AML-193 (cell line): ENCODE measurements at places on chromosomes 2 and 18.

- no peak for DNase-seq
Observed at GRCh38 chr2:156385242-156385641, 50.9 kb upstream of the GPD2 start.

GRCh38 chr2:110805894-110806452, 73.6 kb downstream of the ACOXL start:
- DNase-seq = no peak

DNA sequence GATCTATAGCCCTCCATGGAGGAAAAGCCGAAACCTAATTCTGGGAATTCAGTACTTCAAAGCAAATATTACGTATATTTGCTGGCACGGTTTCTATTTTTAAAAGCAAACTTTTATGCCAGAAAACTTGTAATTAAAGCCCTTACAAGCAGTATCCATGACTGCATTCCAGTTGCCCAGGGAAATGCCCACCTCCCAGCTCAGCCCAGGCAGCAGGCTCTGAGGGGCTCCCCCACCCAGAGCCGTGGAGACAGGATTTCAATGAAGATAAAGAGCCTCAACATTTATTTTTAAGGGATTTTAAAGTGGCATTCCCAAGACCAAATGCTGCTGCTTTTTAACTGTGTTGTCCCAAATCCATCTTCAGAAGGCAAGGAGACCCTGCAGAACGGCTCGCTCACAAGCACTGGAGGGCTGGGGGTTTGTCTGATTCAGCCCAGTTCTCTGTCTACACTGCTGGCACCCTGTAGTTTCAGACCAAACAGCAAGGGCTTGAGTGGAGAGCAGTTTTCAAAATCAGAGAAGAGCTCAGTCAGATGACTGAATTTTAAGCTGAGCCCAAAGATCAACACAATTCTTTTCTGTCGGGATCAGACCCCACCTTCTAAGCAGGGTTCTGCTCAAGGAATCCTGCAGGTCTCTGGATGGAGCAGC, 105.1 kb downstream of the KCNF1 start:
- DNase-seq = no peak

GRCh38 chr2:66495788-66496640, 61.1 kb downstream of the MEIS1 start:
- DNase-seq = no peak

DNA sequence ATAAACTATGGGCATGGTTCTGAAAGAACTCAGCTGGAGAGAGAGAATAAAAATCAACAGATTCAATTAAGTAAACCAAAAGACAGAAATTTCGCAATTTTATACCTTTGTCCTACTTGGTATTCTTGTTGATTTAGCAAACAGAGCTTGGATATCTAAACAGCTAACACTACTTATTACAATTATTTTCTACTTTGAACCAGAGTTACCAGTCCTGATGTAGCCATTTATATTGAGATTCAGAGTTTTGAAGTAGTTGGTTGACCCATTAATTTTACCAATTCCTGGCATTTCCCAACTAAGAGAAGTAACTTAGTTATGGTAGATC, 48.9 kb downstream of the ASXL2 start:
- no peak for DNase-seq

DNA sequence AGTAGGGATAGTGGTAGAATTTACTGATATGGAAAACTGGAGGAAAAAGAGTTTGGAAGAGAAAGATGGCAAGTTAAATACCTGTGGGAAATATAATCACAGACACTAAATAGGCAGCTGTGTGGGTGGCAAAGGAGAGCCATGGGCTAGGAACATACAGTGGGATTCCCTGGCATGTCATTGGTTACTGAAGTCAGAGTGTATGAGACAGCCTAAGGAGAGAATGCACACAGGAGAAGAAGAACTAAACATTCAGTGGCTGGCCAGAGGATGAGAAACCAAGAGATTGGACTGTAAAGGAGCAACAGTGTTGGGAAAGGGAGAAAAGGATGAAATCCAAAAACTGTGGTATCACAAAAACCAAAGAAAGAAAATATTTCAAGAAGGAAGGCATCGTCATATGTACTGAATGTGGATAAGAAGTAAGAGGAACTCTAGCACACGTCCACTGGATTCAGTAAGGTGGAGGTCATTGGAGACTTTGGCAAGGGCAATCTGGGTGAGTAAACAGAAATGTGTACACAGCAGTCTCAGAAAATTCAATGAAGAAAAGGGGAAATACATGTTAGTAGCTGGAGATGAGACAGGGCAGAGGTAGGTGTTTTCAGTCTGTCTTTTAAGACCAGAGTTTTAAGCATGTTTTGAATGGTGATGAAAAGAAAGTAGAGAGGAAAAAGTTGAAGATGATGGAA, 83.3 kb downstream of the SPIRE1 start:
- DNase-seq = no peak

GRCh38 chr2:16318474-16319195, 347.0 kb downstream of the CYRIA start:
- DNase-seq = no peak

- DNase-seq = no peak
Observed at GRCh38 chr2:203737360-203737759, 30.9 kb downstream of the CD28 start.

- DNase-seq = no peak
Observed at GRCh38 chr2:231708773-231709635, 679 bp downstream of the PTMA start.

DNA sequence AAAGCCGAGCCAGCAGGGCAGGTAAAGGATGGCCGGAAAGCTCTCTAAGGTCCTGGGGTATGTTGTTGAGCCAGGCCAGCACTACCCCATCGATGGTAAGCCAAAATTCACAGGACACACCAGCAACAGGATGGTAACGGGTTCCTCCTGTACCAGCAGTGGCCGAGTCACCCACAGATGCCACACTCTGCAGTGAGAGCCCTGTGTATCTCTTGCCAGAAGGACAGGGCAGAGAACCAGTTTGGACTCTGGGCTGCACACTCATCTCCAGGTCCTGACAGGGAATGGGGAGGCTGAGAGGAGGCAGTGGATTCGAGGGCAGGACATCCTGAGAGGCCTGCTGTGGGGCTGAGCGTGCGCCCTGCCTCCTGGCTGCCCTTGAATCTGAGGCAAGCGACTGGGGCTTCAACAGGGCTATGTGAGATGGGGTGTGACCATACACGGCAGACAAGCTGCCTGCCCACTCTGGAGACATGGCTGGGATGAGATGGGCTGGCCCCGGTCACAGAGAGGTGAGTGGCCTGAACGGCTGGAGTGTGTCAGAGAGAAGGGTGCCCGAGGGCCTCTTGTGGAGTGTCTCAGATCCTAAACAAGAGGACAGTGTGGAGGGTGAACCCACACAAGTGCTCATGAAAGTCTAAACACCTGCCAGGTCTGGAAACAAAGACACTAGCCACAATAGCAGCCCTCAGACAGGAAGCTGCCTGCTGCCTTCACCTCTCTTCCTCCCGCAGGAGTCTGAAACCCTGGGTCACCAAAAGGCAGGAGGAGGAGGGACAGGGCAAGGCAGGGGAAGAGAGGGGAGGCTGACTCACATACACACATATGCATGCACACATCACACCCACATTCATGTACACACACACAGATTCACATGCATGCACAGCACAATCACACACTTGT, 182.3 kb downstream of the LOXHD1 start:
- DNase-seq = no peak

GRCh38 chr18:54968807-54969206, 9.5 kb upstream of the CCDC68 start:
- no peak for DNase-seq

DNA sequence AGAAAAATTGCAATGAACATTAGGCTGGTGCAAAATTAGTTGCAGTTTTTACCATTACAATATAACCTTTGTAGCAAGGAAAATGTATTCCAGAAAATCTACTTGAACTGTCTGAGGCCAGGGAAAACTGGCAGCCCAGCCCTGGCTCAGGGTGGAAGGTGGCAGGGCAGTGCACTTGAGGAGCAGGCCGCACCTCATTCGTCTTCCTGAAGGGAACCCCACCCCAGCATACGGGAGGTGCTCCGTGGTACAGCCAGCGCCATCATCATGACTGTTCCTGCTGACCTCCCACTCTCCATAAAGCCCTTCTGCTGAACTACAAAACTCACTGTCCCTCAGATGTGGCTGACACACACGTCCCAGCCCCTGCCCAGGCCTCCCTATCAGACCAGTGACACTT, 65.9 kb upstream of the TFCP2L1 start:
- no peak for DNase-seq

DNA sequence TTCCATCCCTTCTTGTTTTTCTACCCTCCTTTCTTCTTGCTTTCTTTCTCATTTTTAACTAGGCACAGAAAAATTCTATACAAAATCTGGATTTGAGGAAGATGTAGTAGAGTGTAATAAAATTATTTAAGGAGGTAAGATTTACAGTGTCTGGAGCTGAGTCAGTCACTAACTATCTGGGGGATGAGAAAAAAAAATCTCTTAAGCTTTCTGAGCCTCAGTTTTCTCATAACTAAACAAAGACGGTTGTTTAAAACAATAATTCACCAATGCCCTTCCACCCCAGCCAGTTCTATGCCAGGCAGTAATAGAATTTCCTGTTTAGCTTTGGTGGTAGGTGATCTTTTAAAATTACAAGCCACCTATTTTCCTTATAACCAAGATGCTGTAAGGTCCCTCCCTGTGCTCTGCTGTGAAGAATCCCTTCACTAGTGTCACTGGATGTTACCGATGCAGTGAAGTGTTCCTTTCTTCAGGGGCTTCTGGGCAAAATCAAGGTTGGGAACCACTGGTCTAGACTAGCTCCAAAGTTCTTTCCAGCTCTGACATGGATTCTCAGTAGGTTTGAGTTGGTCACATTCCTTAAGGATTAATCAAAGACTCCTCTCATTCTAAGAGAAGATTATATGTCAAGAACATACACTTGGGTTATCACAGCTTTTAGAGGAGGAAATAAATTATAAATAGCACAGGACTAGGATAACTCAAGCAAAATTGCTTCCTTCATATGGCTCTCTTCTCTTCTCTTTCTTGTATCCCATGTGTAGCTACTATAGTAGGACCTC, 289.0 kb downstream of the CDH2 start:
- DNase-seq = no peak

- no peak for DNase-seq
Observed at GRCh38 chr2:38108907-38109731, 33.2 kb upstream of the CYP1B1 start.

DNA sequence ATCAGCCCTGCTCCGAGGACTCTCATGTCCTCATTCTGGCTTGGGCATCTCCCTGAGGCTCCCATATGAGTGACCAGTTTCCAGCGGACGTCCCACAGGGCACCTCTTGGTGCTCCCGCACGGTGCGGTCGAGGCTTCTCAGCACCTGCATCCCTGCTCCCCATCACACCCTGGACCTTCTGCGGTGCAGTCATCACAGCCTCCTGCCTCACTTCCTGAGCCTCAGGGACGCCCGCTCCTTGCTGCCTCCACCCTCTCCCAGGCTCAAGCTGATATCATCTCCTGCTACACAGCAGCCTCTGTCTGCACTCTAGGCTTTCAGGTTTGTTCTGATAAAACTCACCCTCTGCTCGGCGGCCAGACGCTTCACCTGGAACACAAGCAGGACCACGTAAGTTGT, 185.0 kb downstream of the TMEM18 start:
- no peak for DNase-seq

DNA sequence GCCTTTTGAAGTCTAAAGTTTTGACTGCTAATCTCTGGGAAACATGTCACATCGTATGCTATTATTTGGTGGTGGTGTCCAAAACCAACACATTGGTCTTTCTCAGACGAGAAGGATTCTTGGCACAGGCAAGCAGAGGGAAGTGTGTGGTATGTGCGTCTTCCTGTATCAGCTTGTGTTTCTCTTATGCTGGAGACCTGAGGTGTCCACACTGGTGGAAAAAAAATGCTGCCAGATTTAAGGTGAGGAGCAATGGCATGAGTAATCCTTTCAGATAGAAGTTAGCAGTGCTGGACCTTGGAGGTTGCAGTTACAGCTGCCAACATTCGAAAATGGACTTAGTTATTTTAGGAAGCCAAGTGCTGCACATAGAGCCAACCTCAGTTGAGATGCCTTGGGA, 11.7 kb upstream of the FHL2 start:
- DNase-seq = no peak

DNA sequence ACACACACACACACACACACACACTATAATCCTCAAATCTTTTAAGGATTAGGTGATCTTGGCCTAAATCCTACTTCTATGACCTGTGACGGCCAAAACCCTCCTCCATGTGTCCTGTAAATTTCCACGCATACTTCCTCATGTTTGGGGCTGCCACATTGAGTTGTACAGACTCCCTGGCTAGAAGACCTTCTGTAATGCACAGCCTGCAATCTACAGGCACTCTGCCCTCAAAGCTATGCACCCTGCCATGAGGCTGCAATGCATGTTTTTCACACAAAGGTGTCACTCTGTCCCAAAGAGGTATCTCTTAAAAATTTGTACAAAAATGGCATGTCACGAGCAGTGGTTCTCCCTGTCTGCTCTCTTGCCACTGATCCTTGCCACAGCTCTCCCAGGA, 26.4 kb upstream of the B4GALT6 start:
- no peak for DNase-seq

DNA sequence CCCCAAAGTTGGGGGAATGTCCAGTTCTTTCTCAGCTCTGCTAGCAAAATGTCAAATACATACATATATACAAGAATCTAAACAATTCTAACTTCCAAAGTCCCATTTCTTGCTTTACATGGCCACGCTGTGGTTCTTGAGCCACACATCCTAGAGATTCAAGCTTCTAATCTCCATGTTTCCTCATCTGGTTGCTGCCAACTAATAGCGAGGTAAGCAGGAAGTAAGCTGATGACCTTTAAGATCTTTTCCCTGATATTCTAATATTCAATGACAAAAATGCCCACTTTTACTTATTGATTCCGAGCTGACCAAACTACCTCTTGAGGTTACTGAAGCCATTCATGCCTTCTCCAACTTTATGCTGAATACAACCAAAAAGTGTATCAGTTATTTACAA, 3.3 kb downstream of the VPS54 start:
- DNase-seq = no peak

DNA sequence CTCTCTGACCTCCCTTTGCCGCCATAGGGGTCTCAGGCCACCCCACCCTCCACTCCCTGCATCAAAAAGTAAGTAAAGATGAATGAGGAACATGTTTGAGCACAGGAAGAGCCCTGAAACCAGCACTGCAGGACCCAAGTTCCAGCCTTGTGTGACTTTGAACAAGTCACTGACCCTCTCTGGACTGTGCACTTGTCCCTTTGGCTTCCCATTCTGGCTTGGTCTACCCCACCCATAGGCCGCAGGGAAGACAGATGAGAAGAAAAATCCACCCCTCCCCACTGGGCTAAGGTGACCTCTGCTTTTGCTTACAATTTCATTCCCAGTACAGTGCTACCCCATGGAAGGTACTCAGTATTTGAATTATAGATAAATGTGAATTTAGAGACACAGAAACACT, 43.8 kb downstream of the TMEM17 start:
- DNase-seq = no peak

- no peak for DNase-seq
Observed at GRCh38 chr2:71735676-71736075, 282.3 kb downstream of the DYSF start.

DNA sequence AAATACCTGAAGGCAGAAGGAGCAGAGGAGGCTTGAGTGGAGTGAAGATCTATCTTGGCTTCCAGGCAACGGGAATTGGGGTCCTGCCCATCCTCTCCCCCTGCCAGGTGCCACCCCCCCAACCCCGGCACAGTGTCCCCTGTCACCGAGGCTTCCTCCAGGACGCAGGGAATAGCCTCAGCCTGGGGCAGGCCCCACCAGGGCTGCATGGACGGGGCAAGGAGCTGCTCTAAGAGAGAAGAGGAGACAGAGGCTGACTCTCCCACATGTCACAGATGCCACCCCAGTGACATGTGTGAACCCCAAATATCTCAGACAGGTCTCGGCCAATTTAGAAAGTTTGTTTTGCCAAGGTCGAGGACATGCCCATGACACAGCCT, 42.1 kb downstream of the PXDN start:
- no peak for DNase-seq
